DMS79 (cell line): ENCODE measurements at places on chromosomes 13 and 19.

DNA sequence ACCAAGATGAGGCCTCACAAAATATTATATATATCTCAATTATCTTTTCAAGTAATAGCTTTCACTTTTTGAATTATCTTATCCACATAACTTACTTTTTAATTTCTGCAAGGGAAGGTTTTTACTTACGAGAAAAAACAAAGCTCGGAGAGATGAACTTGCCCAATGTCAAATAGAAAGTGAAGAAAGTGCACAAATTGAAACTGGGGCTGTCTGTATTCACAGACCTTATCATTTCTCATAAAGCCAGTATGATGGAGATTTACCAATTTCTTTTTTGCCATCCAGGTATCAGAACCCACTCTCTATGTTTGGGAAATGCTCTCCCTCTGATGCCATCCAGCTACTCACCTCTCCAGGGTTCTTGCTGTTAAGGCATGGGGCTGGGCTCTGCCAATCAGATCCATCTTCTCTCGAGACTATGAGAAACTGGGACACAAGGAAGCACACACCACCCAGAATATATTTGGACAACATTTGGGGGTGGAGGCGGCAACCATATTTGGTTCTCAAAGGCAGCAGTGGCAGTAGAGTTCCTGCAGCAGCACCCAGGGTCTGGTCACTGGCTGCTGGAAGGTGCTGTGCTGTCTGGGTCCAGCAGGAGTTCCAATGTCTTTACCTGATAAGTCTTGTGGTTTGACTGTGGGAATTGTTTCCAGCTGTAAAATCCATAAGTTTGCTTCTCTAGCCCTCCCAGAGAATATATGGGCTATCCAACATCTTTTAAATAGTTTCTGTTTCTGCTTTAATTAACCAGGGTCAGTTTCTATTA is 45.8 kb upstream of the SCEL start:
- no peak for DNase-seq

GRCh38 chr19:28687296-28687695 is 525.7 kb downstream of the UQCRFS1 start:
- DNase-seq, result no peak

- DNase-seq, result no peak
Measured at GRCh38 chr13:51730927-51731326, 73.0 kb downstream of the DHRS12 start.

- no peak for DNase-seq
Measured at GRCh38 chr13:104043184-104043583, 977.0 kb upstream of the SLC10A2 start.

DNA sequence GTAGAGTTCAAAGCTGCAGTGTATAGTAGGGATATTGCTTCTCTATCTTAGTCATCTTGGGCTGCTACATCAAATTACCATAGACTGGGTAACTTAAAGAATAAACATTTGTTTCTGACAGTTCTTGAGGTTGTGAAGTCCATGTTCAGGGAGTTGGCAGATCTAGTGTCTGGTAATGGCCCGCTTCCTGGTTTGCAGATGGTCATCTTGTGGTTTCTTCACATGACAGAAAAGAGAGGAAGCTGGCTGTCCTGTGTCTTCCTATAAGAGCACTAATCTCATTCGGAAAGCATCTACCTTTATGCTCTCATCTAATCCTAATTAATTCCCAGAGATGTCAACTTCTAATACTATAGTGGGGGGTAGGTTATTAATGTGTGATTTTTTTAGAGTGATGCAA is 6.2 kb downstream of the ZNF763 start:
- DNase-seq, result no peak

DNA sequence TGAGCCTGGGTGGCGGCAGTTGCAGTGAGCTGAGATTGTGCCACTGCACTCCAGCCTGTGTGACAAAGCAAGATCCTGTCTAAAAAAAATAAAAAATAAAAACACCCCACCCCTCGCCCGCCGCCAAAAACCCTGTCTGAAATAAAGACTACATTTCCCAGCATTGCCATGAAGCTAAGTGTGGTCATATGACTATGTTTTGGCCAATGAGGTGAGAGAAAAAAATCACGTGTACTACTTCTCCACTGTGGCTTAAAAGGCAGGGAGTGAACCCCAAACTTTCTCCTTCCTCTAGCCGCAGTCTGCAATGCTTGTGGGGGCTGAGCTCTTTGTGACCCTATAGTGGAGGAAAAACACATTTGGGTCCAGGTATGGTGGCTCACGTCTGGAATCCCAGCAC is 54.9 kb downstream of the COLGALT1 start:
- DNase-seq, result no peak

DNA sequence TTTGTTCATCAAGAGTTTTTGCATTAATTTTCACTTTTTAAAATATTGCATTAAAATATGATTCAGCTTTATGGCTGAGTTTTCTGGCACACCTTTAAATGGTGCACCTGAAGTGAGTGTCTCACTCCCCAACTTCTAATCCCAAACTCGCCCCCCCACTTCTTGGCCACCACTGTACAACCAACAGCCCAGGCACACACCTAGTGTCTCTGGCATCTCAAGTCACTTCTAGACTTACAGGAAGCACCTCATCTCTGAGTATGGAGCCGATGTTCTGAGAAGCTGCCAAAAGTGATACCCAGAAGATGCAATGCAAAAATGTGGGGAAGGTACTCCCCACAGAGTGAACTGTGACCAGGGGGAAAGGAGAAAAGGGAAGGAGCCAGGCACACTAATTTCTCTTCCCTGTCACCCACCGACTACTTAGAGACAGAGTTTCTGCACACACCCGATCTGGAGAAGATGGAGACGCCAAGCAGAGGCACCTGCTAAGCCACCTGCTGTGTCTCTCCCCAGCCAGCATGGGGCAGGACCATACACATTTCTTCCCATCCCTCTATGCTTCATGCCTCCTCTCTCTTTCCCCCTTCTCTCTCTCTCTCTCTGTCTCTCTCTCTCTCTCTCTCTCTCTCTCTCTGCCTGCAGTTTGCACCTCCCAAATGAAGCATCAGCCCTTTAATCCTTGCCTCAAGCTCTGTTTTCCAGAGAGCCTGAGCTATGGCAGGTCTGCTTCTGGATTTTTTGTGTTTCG is 155.3 kb upstream of the ZNF507 start:
- DNase-seq, result no peak
